ENCODE measurements at places on chromosomes 3 and 15. TPM values are rescaled to one million over a fixed set of nuclear protein-coding genes. Genes with fewer than 3 reads are reported as not detected.
A peak's percentile ranks its signal among the peaks of the same experiment; 100 is the strongest.

DNA sequence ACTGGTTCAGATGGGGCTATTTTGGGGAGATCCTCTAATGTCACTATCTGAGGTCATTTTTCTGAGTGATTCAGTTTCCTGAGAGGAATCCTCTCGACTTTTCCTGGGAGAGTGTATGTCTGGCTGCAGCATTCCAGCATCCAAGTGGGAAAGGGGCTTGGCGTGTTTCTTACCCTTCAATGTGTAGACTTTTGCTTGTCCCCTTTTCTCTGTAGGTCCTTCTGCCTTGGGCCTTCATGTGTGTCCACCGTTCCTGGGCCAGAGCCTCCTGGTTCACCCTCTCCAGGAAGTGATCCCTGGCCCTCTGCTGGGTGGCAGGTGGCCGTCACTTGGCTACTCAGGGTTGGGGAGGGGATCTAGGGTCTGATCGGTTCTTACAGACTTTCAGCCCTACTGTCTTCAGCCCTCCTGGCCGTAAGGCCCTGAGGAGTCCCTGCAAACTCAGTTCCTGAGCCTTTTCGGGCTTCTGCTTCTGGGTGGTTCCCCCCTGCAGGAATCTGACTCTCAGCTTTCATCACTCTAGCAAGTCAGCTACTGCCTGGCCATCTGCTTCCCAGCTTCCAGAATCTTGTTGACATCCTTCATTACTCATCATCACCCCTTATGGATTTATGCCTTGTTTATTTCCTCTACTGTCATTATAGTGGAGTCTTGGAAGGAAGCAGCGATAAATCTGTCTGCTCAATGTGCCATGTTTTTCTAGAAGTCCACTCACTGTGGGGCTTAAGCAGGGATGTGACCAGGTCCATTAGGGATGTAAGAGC is 36.5 kb downstream of the GOLGA6L10 start:
- H3K36me3 ChIP-seq, result peaks cover 8% of the 10 kb centered on the region
- no peak overlapping the region for H3K27ac ChIP-seq
- no peak overlapping the region for H3K4me3 ChIP-seq
- DNase-seq, result no peak
- no peaks in the 10 kb centered on the region for H3K4me1 ChIP-seq

- DNase-seq, result no peak
- peaks cover 49% of the 10 kb centered on the region for H3K36me3 ChIP-seq
- H3K4me1 ChIP-seq, result peaks cover 79% of the 10 kb centered on the region
- peak overlapping the region; percentile 95 for H3K27ac ChIP-seq
Measured at GRCh38 chr3:50624634-50625033, 7.7 kb downstream of the MAPKAPK3 start.

ST8SIA2 gene
- total RNA-seq, result not detected

GRCh38 chr3:133944641-133945380 is 49.1 kb upstream of the RAB6B start:
- H3K27ac ChIP-seq, result no peak overlapping the region
- no peak overlapping the region for H3K4me3 ChIP-seq
- H3K36me3 ChIP-seq, result no peaks in the 10 kb centered on the region
- no peak for DNase-seq
- peaks cover 3% of the 10 kb centered on the region for H3K27me3 ChIP-seq
- peaks cover 6% of the 10 kb centered on the region for H3K4me1 ChIP-seq

C3orf20 gene
- 0.14 TPM for total RNA-seq

GRCh38 chr15:63347074-63347857 is 34.4 kb downstream of the CA12 start:
- no peaks in the 10 kb centered on the region for H3K36me3 ChIP-seq
- no peak overlapping the region for H3K4me3 ChIP-seq
- no peak overlapping the region for H3K27ac ChIP-seq
- H3K4me1 ChIP-seq, result peaks cover 2% of the 10 kb centered on the region

DNA sequence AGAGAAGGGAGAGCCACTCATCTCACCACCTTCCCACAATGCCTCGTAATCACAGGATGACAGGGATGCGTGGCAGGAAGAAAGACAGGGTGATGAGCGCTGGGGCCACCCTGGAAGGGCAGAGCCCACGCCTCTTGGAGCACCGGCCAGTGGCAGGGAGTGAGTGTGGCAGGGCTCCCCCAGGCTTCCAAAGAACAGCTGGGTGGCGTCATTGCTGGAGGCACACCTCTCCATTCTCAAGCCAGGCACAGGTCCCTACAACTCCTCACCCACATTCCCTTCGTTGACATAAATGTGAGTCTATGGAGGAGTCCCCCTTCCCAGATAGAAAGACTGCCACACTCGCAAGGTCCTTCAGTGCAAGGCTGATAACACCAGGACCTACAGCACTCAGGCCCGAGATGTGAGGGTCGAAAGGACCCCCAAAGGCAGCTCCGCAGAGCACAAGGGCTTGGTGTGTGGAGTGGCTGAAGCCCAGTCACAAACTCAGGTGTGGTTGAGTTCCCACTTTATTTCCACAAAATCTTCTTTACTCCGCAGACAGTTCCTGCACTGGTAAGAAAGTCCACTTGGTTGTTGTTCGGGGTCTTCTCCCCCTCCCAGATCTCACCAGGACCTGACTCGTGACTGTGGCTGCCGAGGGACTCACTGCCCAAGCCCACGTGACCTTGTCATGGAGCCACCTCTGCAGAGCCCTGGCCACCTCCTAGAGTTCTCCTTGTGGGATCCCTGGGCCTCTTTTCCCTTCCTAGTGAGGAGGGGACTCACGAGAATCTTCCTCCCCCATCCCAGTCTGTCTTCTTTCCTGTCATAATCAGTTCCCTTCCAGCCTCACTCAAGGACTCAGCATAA is 22.4 kb upstream of the CORO2B start:
- H3K27ac ChIP-seq, result no peak overlapping the region
- peaks cover 65% of the 10 kb centered on the region for H3K27me3 ChIP-seq
- H3K4me1 ChIP-seq, result peaks cover 14% of the 10 kb centered on the region
- no peak overlapping the region for H3K4me3 ChIP-seq
- no peak for DNase-seq
- no peaks in the 10 kb centered on the region for H3K36me3 ChIP-seq

- H3K36me3 ChIP-seq, result no peaks in the 10 kb centered on the region
- H3K4me1 ChIP-seq, result no peaks in the 10 kb centered on the region
- H3K4me3 ChIP-seq, result no peak overlapping the region
- no peak overlapping the region for H3K27ac ChIP-seq
Measured at GRCh38 chr3:42424911-42425310, 14.5 kb upstream of the LYZL4 start.

GRCh38 chr15:39997031-39997430 is 42.0 kb downstream of the SRP14 start:
- H3K36me3 ChIP-seq, result peaks cover 19% of the 10 kb centered on the region
- no peaks in the 10 kb centered on the region for H3K4me1 ChIP-seq
- H3K4me3 ChIP-seq, result no peak overlapping the region
- no peaks in the 10 kb centered on the region for H3K27me3 ChIP-seq
- no peak overlapping the region for H3K27ac ChIP-seq

FGF12 gene
- total RNA-seq, result not detected

PRSS50 gene
- not detected for total RNA-seq

Measured in activated naive CD8-positive, alpha-beta T cell treated with anti-CD3 and anti-CD28 coated beads for 36 hours (primary cell).